ENCODE measurements at places on chromosomes 12 and 14.

- DNase-seq, result no peak
Measured at GRCh38 chr12:124754491-124754890, 109.2 kb downstream of the SCARB1 start.

DNA sequence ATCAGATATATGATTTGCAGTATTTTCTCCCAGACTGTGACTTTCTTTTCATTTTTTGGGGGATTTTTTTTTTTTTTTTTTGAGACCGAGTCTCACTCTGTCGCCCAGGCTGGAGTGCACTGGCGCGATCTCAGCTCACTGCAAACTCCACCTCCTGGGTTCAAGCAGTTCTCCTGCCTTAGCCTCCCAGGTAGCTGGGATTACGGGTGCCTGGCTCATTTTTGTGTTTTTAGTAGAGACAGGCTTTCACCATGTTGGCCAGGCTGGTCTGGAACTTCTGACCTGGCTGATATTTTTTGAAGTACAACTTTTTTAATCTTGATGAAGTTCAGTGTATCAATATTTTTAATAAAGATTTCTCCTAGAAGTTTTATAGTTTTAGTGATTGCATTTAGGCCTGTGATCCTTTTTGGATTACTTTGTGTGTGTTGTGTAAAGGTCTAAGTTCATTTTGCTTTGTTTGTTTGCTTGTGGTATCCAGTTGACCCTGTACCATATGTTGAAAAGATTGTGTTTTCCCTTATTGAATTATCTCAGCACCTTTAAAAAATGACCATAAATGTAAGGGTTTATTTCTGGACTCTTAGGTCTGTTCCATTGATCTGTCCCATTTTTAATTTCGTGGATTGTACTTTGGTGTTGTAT, 24.2 kb downstream of the BORCS5 start:
- DNase-seq, result no peak

DNA sequence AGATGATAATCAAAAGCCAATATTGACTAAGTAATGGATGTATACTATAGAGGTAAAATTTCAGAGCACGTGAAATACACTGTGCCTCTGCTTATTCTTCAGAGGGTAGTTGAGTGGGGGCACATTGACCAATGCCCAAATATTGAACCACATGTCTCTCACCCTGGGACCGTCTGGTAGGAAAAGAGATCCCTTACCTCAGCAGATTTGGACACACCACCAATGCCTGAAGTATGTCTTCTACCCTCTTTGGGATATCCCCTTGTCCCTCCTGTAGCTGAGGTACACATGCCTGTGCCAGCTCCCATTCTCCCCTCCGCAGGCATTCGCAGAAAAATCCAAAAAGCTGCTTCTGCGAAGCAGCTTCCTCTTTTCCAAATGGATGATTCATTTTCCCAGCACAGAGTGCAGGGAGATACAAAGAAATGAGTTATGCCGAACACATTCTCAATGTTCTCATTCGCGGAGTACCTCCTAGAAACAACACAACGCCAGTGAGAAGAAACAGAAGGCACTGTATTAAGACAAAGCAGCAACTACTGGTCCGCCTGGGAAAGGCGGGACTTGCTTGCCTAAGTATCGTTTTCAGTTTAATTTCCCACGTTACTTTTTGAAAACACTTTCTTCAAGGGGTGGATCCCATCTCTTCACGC, 691 bp downstream of the ZFYVE26 start:
- peak; percentile 30 for DNase-seq

DNA sequence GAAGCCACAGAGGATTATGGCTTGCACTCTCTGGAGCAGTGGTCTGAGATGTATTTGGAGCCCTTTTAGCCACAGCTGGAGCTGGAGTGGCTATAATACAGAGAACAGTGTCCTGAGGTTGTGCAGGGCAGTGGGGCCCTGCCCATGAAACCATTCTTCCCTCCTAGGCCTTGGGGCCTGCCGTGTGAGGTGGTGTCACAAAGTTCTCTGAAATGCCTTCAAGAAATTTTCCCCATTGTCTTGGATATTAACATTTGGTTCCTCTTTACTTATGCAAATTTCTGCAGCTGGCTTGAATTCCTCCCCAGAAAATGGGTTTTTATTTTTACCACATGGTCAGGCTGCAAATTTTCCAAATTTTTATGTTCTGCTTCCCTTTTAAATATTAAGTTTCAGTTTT, 79.3 kb downstream of the UNC79 start:
- no peak for DNase-seq

DNA sequence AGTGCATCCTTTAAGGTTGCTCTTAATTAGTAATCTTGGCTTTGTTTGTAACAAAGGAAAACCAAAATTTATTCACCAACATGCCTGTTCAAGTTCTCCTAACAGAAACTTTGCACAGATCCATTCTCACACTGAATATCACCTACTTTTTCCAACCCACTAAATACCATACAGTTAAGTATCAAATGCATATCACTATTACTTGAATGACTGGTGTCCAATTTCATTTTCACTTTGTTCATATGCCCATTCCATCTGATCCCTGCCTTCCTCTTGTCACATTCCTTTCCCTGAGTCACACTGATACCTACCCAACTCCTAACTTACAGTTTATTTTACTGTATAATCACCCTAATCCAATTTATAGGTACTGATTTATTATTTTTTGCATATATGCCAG, 286.4 kb downstream of the NELL2 start:
- no peak for DNase-seq

All from AG08395 (cell line).